ENCODE measurements at places on chromosomes 4 and X.

- no peak for DNase-seq
Observed at GRCh38 chr4:102732678-102733077, 28.1 kb downstream of the MANBA start.

DNA sequence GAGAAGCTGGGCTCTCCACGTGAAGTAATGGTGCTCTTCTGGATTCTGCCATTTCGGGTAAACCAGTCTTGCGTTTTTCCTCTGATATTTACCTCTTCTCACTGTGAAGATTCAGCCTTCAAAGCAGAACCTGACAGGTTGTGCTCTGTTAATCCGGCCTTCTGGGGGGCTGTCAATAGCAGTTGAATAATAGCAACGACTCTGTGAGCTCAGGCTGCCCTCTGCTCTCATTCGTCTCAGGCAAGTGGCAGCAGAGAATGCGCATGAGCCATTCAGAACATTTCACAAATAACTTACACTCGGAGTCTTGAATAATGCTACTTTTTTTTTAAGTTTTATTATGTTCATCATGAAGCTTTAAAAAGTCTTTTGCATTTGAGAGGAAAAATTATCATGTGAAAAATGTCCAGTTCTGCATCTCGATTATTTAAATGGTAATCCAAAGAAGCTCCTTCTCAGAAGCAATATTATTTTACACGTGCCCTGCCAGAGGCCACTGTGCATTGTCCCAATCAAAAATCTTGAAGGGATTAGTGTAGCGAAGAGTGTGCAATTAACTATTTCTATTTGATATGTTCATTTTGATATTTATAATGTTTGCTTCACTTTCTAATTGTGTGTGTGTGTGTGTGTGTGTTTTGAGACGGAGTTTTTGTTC is 354.2 kb upstream of the FAT1 start:
- DNase-seq, result no peak

DNA sequence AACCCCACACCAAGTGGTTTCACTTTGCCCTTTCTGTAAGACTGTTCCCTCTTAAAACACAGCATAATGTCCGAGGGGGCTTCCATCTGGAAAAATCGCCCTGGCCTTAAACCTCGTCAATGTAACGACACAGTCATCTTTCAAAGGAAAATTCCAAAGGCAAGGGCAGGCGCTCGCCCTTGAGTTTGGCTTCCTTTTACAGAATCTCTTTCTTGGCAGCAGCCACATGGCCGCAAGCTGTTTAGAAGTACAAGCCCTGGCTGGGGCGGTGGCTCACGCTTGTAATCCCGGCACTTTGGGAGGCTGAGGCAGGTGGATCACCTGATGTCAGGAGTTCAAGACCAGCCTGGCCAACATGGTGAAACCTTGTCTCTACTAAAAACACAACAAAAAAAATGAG is 27.1 kb upstream of the GRPEL1 start:
- no peak for DNase-seq

DNA sequence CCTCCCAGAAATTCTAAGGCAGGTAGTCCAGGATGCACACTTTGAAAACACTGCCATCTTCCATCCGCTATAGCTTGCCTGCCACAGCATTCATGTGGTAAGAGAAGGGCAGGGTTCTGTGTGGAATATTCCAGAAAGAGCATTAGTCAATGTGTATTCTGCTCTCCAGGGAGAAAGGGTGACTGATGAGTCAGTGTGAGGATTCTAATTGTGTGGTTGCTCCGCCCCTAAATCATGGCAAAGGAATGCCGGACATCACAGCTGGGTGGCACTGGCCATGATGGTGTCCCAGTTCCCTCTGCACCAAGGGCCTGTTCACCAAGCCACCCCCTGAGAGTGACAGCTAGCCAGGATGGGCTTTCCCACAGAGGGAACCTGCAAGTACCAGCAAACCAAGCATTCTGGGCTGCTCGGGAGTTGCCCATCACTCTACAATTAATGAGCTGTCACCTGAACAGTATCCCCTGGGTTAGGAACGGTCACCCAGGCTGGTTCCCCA is 9.5 kb downstream of the IDS start:
- no peak for DNase-seq

GRCh38 chr4:89242864-89243732 is 64.5 kb downstream of the GPRIN3 start:
- DNase-seq, result no peak

DNA sequence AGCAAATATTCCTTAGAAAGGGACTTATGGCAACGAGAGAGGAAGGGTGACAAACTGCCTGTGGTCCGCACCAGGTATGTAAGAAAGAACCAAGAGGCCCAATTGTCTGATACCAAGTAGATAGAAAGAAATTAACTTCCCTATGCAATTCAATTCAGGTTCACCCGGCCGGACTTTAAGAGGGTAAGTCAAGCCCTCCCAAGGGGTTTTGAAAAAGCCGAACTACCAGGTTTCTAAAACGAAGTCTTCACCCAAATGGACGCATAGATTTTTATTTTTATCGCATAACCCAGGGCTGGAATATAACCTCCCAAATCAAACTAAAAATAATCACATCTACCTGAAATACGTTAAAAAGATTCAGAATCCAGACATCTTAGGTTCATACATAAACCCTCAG is 1.6 kb upstream of the MAB21L2 start:
- DNase-seq, result no peak

DNA sequence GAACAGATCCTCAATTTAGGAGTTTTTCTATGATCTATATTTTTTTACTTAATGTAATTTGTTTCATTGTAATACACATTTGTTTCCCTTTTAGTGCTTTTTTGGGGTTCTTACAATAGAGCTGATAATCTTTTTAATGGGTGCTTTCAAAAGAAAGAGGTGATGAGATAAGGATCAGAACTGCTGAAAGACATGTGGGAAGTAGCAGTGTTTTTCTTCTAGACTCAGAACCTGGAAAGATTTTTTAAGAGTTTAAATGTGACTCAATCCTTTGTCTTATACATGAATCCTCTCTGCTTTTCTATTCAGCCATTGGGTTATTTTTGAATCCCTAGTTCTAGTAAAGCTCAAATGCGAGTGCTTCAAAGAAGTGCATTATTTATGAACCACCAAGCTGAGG is 25.6 kb downstream of the UCHL1 start:
- DNase-seq, result peak; percentile 36

DNA sequence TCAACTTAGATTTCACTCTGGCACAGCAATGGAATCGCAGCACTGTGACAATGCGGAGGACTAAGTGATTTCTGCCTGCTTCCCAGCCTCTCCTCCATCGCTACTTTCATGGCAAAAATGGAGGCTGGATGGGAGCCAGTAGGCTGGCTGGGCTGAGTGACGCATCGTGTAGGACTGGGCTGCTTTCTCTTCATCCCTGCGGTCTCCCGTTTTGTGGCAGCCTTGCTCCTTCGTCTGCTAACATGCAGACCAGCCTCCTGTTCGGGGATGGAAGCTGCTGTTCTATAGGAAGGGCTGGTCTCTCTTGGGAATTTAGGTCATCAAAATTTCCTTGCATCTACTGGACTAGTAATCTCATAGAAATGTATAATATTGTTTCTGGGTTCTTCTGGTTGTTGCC is 15.8 kb upstream of the RGS12 start:
- no peak for DNase-seq

GRCh38 chrX:13699183-13699826 is 10.4 kb downstream of the RAB9A start:
- no peak for DNase-seq

DNA sequence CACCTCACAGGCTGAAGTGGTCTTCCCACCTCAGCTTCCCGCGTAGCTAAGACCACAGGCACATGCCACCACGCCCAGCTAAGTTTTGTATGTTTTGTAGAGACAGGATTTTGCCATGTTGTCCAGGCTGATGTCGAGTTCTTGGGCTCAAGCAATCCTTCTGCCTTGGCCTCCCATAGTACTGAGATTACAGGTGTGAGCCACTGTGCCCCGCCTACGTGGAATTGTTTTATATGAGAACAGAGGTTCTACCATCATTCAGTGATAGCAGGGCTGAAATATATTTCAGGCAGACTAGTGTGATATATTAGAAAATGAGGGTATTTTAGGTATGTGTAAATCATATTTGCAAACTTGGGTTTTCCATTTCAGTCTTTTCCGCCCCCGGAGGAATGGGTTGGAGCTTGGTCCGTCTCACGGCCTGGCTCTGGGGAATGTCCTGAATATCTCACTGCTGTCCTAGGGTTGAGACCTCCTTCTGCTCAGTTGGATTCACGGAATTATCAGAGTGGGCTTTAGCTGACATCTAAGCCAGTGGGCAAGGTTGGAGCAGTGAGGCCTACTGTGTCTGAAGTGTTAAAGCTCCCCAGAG is 19.9 kb downstream of the NSD2 start:
- DNase-seq, result no peak

- DNase-seq, result no peak
Observed at GRCh38 chr4:124636788-124637187, 75.7 kb downstream of the ANKRD50 start.

GRCh38 chr4:30350288-30350687 is 369.9 kb upstream of the PCDH7 start:
- no peak for DNase-seq

- DNase-seq, result no peak
Observed at GRCh38 chr4:120568731-120569130, 353.8 kb downstream of the PRDM5 start.

DNA sequence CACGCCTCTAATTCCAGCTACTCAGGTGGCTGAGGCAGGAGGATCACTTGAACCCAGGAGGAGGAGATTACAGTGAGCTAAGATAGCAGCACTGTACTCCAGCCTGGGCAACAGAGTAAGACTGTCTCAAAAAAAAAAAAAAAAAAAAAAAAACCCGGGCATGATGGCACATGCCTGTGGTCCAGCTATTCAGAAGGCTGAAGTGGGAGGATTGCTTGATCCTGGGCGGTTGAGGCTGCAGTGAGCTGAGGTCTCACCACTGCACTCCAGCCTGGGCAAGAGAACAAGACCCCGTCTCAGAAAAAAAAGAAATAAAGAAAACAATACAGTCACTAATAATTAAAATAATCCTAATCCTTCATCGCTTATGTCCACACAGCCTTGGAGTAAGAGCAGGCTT is 68.1 kb downstream of the APBB2 start:
- no peak for DNase-seq

DNA sequence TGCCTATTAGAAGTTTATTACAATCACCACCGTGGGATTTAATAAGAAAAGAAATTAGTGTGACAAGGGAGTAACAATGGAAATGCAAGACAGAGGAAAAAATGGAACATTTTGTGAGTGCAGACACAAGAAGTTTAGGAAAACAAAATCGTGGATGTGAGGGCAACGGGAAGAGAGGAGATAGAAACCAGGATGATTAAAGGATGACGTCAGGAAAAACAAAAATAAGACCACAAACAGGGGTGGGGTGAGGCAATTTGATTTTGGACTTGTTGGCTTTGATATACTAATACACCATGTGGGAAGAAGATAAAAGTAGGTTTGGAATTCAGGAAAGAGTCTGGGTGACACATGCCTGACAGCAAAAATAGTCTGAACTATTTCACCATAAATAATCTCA is 38.2 kb upstream of the GPM6A start:
- no peak for DNase-seq

DNA sequence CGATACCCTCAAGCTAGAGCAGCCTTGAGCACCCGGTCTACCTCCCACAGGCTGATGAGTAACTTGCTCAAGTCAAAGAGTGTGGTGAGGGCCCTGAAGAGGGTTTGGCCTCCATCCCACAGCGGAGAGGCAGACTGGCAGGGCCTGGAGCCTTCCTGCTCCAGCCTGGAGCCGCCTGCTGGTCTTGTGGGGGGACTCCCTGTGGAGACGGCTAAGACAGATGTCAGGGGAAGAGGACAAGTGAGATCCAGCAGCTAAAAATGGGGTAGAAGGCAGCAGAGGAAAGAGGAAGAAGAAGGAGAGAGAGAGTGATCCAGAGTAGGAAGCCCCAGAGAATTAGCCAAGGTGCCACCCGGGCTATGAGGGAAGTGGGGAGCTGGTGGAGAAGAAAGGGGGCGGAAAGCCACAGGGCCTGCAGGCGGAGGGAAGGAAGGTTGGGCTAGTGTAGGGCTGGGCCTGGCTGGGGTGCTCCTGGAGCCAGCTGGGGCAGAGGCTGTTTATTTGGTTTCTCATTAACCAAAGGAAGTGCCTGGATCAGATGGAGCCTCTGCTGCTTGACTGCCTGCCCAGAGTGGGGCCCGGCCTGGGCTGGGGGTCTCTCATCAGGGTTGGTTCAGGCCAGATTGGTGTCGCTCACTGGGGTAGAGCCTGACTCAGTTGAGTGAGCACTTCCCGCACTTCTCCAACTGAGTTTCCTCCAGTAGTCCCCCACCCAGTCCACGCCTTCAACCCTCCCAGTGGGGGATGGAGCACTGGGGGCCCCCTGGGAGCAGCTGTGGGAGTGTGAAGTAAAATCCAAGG is 14.2 kb downstream of the EFNB1 start:
- DNase-seq, result no peak

GRCh38 chr4:137961051-137961438 is 281.1 kb downstream of the SLC7A11 start:
- no peak for DNase-seq

- no peak for DNase-seq
Observed at GRCh38 chr4:161817914-161818313, 345.9 kb downstream of the FSTL5 start.

GRCh38 chr4:36477861-36478260 is 196.4 kb downstream of the DTHD1 start:
- no peak for DNase-seq

GRCh38 chr4:128688846-128689437 is 120.6 kb upstream of the JADE1 start:
- no peak for DNase-seq

DNA sequence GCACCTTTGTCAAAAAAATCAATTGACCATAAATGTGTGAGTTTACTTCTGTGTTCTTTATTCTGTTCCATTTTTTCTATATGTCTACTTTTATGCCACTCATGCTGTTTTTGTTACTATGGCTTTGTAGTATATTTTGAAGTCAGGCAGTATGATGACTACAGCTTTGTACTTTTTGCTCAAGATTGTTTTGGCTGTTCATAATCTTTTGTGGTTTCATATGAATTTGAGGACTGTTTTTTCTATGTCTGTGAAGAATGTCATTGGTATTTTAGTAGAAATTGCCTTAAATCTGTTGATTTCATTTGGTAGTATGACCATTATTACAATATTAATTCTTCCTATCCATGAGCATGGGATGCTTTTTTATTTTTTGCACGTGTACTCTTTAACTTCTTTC is 346.8 kb downstream of the PPP3CA start:
- DNase-seq, result no peak

DNA sequence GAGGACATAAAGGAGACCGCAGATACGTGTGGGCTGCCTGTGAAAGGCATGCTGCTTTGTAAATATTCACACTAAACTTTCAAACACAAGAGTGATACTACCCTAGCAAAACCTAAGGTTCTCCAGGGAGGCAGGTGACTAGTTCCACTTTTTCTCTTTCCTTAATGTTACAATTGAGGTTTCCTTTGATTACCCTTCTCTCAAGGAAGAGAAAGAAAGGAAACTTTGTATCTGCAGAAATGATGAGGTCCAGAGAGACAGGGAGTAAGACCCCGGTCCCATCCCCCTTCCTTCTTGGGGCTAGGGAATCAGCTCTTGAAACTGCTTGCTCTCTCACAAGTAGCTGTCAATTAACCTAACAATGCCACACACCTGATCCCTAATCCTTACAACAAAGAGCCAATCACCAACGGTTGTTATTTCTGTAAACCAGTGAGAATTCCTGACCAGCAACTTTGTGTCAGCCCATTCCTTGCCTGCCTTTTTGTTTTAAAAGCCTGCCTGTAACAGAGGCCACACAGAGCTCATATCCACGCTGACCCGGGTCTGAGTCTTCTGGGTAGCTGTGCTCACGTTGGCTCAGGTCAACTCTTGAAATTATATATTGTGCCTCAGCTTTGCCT is 754.8 kb upstream of the FRG1 start:
- DNase-seq, result no peak
